ENCODE measurements at places on chromosomes 1 and 21. TPM values are rescaled to one million over a fixed set of nuclear protein-coding genes. Genes with fewer than 3 reads are reported as not detected.

FNDC5 gene
- not detected for total RNA-seq

GRCh38 chr1:13775459-13775858, 75.5 kb downstream of the PRDM2 start:
- no peak for DNase-seq

- DNase-seq = peak; percentile 61
Measured at GRCh38 chr1:176559878-176560277, 96.9 kb downstream of the PAPPA2 start.

ADARB1 gene
- 11.4 TPM for total RNA-seq

DNA sequence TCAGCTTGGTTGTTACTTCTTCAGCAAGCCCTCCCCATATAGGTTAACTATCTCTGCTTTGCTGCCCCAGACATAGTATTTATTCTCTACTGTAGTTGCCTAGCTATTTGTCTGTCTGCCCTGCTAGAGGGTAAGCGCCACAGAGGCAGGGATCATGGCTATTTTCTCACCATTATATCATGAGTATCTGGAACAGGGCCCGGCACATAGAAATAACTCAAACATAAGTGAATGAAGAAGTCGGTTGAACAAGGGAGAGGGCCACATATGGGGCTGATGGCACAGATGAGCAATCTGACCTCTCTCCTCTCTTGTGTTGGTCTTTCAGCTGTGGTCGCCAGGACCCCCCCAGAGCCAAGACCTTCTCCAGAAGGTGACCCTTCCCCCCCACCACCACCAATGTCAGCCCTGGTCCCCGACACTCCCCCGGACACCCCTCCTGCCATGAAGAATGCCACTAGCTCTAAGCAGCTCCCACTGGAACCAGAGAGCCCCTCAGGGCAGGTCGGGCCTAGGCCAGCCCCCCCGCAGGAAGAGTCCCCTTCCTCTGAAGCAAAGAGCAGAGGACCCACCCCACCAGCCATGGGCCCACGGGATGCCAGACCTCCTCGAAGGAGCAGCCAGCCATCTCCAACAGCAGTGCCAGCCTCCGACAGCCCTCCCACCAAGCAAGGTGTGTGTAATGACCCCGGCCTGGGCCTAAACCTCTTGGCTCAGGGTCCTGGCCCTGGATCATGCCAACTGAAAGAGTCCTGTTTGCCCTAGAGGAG, 14.9 kb downstream of the MAP7D1 start:
- no peak for DNase-seq

DNA sequence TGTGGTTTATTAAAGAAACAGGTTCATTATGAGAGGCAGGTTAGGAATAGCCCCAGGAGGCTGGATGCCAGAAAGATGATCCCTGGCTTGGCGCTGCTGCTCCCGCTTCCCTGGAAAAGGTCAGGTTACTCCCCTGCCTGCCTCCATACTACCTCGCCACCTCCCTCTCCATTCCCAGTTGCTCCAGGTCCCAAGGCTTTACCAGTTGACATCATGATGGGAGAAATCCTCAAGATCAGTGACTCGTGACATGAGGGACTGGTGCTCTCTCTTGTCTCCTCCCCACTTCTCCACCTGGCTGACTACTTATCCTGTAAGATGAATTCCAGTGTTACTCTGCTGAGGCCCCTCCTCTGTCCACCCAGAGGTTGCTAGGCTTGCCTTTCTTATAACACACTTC, 19.7 kb downstream of the VASH2 start:
- no peak for DNase-seq

DNA sequence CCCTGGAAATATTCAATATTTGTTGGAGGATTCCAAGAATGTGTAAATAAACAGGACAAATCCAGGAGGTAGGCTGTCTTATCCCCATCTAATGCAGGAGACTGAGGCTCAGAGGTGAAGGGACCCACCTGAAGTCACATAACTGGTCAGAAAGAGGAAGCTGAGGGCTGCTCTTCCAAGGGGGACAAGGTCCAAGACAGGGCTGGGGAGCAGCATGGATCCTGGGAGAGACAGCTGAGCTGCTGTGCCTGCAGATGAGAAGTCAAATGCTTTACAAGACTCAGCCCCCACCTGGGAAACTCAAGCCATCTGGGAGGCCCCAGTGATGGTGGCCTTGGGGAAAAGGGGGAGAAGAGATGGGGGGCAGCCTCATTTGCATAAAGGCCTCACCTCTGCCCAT, 224.4 kb downstream of the PTPRU start:
- DNase-seq = no peak

DNA sequence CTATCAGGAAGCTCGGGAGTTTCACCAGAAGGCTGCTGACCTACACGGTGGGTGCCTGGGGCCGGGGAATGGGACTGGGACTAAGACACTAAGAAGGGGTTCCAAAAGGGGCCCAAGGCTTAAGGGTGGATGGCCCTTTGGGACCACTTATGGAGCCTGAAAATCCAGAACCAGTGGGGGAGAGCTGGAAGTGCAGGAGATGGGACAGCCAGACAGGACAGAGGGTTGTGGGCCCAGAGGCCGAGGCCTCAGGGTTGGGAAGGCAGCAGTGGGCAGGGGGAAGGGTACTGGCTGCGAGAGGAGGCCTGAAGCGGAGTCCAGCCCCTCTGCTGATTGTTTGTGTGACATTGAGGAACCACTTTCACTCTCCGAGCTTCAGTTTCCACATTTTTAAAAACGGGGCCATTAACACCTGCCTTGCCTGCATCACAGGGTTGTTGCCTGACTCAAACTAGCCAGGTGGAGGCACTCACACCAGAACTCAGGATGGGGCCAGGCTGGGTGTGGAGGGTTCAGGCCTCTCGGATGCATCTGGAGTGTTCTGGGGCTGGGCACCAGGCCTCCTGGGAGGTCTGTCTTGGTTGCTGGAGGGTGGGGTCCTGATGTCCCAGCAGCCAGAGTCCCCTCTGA, 3.0 kb downstream of the TTC24 start:
- no peak for DNase-seq

OR2T29 gene
- not detected for total RNA-seq

MROH7 gene
- 0.66 TPM for total RNA-seq

DNA sequence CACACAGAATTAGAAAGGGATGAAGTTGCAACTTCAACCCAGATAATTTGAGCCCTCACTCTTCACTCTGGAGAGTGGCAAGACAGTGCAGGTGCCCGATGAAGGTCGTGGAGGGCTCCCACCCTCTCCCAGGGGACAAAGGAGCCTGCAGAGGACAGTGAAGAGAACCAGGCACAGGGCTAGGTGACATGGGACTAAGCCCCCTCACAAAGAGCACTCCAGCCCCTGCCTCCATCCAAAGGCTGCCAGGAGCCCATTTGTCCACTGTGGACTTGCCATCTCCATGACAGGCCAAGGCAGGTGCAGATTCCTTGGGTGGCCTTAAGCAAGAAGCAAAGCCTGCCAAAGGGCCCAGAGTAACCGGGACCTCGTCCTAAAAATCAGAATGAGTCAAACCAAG, 15.1 kb downstream of the ERRFI1 start:
- DNase-seq = no peak

S100A5 gene
- total RNA-seq = not detected

DNA sequence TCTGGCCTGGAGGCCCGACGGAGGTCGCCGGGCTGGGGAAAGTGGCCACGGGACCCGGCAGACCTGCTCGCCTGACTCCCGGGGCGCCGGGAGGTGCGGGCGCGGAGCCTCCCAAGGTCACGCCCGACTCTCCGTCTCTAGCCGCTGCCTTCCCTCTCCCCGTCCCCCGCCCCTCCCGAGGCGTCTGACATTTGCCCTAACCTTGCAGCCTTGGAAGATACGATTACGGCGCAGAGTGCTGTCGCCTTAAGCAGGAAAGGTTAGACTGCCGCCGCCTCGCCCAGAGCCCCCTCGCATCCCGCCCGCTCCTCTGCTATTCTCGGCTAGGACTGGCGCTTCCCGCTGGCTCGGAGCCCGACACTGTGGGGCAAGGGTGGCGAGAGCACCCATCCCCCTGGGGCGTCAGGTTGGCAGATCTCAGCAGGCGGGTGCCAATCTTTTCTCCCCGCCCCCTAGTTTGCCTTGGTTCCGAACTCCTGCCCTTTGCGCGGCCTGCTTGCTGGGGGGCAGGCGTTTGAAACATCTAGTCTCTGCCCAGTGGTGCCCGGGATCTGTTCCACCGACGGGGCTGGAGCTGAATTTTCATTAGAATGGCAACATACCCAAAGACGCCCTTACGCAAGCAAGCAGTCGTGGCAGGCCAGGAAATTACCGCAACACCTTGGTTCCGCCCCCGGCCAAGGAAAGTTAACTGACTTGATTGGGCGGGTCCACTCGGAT, 835 bp downstream of the PGM1 start:
- peak; percentile 86 for DNase-seq

GRCh38 chr1:152933196-152933595, 13.8 kb upstream of the SPRR5 start:
- no peak for DNase-seq

- DNase-seq = no peak
Measured at GRCh38 chr1:13652238-13652637, 47.8 kb upstream of the PRDM2 start.

DNA sequence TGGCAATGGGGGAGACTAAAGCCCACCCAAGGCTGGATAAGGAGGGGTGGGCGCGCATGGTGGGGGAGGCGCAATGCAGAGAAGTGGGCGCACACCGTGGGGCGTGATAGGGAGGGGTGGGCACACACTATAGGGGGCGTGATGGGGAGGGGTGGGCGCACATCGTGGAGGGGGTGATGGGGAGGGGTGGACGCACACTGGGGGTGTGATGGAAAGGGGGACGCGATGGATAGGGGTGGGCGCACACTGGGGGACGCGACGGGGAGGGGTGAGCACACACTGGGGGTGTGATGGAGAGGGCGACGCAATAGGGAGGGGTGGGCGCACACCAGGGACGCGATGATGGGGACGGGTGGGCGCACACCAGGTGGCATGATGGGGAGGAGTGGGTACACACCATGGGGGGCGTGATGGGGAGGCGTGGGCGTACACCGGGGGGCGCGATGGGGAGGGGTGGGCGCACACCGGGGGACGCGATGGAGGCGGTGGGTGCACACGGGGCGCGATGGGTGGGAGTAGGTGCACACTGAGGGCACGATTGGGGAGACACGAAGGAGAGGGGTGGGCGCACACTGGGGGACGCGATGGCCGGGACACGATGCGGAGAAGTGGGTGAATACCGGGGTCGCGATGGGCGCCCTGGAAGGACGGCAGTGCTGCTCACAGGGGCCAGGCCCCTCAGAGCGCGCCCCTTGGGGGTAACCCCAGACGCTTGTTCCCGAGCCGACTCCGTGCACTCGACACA, 929 bp downstream of the SUMO3 start:
- no peak for DNase-seq

AMIGO1 gene
- total RNA-seq = 8.6 TPM

- no peak for DNase-seq
Measured at GRCh38 chr21:45581322-45581712, 39.1 kb upstream of the SLC19A1 start.

KCNN3 gene
- total RNA-seq = 0.33 TPM

DNA sequence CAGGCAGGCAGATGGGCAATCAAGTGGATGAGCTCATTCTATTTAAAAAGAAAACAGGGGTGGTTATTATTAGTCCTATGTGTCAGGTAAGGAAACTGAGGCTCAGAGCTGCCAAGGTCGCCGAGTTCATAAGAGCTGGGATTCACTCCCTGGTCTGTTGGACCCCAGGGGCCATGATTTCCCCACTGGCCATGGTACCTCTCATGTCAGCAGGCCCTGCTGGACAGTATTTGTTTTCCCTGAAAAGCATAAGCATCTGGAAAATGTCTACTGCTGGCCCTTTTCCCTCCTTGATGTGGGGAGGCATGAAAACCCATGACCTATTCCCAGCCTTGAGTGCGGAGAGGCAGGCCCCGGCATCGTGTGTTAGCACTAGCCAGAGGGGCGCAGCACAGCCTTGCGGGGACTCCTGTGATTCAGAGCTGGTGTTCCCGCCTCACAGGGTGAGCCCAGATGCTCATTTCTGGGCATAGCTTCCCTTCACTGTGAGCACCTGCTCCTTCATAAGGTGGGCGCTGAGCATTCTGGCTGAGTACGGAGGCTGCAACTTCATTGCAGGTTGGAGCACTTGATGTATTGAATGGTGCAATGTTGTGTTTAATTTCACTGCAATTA, 617.5 kb downstream of the PTPRU start:
- DNase-seq = no peak

- no peak for DNase-seq
Measured at GRCh38 chr1:54768093-54768492, 3.8 kb upstream of the PARS2 start.

DNA sequence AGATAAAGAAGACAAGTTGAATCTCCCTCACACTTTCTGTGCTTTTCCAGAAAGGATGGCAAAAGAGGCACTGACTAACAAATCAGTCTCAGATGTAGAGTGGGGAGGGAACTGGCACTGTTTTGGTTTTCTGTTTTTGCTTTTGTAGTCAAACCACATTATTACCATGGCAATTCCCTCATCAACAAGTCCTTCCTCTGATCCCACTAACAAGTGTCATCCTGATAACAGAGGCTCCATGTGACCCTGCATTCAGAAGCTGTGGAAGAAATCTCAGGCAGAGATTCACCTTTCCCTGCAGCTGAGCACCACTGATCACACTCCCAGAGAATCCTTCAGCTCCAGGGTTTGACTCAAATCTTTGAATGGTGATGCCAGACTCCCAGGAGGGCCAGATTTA, 203.4 kb downstream of the TNR start:
- DNase-seq = no peak

DNA sequence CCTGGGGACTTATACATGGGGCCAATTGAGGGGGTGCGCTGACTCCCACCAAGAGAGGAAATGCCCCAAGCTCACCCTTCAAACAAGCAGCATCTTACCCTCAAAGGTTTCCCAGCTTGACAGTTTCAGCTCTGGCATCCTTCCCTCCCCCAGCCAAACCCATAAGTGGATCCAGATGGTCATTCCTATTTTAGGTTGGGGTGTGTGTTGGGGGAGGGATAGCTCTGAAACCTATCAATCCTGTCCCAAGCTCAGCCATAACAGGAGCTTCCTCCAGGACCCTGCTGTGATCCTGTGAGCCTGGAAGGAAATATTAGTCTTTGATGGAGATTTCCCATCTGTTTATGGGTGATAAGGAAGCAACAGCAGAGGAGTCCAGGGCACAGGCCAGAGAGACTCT, 3.4 kb upstream of the TMEM222 start:
- no peak for DNase-seq

GRCh38 chr1:245526141-245526540, 371.4 kb downstream of the KIF26B start:
- no peak for DNase-seq

- DNase-seq = no peak
Measured at GRCh38 chr1:215226757-215227156, 144.2 kb downstream of the KCNK2 start.
